ENCODE measurements at places on chromosomes 2 and 18.

DNA sequence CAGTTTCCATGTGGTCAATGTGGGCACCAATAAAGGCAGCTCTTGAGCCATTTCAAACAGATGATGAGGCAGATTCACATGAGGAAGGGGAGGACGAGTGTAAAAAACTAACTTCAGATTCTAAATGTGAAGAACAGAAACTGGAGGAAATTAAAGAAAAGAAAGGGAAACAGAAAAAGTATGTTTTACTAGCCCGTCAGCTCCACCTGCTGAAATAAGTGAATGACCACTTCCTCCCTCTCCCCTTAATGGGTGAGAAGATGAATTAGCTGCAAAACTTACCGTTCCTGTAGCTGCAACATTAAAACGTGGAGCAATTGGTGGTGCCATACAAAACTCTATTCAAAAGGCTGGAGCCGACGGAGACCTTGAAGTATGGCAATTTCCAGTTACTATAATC lies 203.5 kb downstream of the UXS1 start:
- DNase-seq = no peak

- no peak for DNase-seq
These were observed 458.7 kb upstream of the GCFC2 start for GRCh38 chr2:76169276-76170008.

GRCh38 chr18:31884020-31884419 lies 58.9 kb downstream of the TRAPPC8 start:
- no peak for DNase-seq

- DNase-seq = no peak
These were observed 12.4 kb upstream of the NBEAL1 start for GRCh38 chr2:203002054-203002821.

DNA sequence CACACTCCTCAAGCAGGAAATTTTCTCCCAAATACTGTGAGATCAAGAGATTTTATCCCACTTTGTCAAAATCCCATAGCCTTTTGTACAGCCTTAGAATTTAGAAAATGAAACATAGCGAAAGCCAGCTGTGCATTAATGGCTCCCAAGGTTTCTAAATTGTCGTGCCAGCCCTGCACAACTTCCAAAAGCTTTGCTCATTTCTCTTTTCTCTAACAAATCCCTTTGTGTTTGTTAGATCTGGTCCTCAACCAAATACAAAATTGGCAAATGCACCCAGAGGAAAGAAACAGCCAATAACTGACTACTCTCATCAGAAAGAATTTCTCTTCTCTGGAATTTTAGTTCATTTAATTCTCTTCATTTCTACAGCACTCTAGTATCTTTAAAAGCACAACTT lies 361.1 kb downstream of the INSIG2 start:
- no peak for DNase-seq

DNA sequence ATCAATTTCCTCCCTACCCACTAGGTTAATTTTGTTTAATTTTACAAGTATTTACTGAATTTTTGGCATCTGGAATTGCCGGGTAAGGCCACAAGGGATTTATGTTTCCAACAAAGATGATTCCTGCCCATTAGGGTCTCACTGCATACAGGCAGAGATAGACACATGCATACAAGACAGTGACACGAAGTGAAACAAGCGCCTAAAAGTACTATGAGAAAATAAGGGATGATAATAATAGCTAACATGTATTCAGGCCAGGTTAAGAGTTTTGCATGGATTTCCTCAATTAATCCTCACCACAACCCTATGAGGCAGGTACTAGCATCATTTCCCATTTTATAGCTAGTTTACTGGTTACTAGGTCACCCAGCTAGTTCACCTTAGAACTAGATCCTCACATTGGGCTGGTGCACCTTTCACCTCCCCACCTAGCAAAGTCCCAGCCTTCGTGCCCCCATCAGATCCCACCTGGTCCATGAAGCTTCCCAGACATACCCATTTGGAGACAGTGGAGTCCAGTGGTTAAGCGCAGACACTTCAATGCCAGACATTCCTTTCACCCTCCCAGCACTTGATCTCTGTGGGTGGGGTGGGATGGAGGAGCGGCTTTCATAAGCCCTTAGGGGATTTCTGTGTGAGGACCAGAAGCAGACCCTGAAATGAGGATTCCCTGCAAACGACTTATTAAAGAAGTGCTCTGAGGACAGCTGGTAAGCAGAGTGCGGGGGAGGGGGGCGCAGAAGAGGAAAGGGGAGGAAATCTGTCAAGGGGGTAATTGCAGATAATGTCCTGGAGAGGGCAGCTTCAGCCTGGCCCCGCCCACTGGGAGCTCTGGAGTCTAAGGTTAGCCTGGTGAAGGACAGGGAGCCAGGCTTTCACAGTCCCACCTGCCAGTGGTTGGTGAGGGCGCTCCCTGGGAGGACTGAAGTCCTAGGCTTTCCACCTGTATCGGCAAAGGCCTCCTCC lies 5.8 kb upstream of the DGUOK start:
- DNase-seq = no peak

DNA sequence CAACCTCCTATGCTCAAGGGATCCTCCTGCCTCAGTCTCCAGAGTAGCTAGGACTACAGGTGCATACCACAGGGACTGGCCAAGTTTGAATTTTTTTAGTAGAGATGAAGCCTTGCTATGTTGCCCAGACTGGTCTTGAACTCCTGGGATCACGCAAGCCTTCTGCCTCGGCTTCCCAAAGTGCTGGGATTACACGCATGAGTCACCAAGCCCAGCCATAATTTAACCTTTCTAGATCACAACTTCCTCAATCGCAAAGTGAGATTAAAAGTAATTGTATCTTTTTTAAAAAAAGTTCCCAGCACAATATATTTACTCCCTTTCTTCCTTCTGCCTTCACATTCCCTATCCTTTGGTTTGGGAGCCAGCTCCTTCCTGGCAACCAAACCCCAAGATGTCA lies 5.8 kb upstream of the PPP1CB start:
- no peak for DNase-seq

GRCh38 chr2:43484323-43484930 lies 111.4 kb downstream of the THADA start:
- peak; percentile 68 for DNase-seq

DNA sequence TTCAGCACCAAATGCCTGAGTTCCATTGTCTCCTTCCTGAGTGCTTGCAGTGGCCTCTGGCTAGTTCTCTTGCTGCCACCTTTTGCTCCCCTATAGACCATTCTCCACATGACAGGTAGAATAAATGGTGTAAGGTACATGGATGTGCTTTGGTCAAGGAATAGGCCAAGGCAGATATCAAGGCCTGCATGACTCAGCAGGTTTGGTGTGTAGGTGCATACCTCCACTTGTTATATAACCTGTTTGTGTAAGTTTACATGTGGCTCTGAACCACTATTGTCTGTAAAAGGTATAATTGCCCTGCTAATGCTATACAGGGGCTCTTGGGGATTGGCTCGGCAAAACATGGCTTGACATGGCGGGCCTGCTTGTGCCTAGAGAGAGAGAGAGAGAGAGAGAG lies 143.5 kb downstream of the KLHL14 start:
- DNase-seq = no peak

DNA sequence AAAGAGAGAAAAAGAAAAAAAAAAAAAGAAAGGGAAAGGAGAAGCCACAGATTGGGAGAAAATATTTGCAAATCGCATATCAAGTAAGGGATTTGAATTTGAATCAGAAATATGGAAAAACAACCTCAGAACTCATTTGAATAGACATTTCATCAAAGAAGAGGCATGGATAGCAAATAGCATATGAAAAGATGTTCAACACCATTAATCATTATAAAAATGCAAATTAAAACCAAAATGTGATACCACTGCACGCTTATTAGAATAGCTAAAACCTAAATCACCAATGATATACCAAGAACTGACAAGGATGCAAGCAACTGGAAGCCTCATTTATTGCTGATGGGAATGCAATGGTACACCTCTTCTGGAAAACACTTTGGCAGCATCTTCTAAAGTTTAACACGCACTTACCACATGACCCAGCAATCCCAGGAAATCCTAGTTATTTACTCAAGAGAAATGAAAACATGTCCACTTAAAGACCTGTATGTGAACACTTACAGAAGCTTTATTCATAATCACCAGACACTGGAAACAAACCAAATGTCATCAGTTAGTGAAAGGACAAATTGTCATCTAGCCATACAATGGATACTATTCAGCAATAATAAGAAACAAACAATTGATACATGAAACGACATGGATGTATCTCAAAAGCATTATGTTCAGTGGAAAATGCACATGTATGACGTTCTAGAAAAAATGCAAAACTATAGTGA lies 10.3 kb downstream of the DNER start:
- DNase-seq = no peak

DNA sequence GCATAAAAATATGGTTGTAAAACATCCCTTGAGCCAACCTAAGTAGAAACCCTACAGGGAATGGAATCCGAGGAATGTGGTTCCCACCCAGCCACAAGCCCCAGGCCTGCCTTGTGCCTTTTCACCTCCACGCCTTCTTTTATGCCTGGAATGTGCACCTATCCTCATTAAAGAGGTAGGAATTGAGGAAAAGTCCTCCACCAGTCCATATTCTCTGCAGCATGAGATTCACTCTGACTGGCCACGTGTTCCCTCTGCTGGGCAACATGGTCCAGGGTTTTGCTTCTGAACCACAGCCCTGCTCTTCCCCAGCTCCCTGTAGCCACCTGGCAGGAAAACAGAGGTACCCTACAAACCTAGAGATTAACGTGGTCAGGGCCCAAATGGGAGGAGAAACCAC lies 787.9 kb upstream of the RAB6C start:
- no peak for DNase-seq

DNA sequence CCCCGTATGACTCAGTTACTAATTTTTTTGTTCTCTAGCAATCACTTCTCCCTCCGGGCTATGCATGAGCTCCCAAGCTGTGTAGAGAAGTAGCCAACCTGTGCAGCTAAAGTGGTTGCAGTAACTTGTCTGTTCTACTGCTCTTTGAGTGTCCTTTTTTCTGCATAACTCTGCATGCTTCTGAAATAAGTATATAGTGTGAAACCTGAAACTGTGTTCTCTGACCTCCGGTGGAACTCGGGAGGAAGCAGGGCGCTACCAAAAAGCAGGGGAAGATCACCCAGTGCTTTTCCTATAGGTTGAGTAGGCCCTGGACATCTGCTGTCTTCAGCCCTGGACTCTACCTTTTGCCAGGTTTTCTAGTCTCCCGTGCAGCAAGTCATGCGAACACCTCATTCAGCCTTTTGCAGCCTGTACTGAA lies 47.8 kb downstream of the PHLPP1 start:
- no peak for DNase-seq

GRCh38 chr2:168577885-168578284 lies 121.8 kb downstream of the CERS6 start:
- no peak for DNase-seq

- no peak for DNase-seq
These were observed 21.9 kb upstream of the MCFD2 start for GRCh38 chr2:46937471-46937901.

DNA sequence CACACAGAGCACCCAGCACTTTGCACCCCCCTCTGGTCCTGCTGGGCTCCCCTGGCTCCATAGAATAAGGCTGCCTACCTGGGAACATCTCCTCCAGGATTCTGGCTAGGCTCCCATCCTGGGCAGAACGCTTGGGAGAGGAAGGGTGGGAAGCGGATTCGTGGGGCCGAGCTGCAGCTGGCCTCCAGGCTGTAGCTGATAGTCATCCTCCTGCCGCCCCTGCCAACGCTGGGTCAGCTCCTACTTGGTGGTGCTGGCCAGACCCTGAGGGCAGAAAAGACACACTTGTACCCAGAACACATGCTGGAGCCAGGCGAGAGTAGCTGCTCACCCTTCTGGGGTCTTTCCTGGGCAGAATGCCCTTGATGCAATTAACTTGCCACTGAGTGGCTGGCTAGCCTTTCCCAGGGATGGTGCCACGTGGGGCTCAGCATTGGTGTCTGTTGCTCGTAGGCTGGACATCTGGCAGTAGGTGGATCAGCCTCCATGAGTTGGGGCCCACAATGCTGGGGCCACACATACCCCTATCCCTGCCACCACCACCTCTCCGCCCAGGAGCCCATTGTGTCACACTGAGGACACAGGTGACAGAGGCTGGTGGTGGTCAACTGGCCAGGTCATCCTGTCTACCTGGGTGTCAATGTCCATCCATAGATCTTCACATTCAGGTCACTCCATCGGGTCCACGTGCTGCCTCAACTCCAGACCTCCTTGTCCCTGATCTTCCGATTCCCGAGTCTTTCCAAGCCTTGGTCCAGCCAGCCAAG lies 112.8 kb downstream of the NDUFA10 start:
- DNase-seq = no peak

DNA sequence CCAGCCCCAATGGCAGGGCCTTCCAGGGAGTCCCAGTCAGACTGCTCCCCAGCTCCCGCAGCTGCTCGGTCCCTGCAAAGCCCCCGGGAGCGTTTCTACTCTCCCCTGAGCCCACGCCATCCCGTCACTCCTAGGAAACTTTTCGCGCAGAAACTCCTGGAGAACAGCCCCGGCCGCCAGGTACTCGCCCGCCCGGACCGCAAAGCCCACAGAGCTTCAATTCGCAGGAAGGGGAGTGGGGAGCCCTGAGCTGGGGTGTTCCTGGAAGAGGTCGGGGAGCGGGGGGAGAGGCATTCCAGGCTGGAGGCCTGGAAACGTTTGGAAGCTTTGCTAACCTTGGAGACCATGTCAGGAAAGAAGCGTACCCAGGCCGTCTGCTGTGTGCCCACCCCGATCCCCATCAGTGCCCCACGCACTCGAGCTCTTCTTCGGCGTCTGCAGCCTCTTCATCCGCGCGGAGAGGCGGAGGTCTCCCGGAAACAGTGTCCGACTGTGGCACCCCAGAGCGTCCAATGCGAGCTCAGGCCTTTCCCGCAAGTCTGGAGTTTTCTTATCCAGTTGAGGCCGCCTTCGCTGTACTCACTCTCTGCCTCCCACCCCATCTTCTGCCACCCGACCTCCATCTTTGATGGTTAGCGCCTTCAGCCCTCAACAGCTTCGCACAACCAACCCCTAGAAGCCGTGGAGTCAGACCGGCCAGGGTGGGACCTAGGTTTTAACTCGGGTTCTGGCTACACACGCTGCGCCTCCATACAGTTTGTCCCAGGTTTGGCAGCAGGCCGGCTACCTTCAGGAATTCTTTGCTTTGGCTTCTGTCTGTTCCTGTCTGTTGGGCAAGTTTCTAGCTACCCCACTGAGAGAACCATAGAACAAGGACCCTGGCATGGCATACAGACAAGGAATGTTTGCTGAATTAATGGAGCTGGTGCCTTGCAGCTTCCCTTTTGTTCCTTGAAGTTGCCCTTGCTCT lies 3.7 kb downstream of the PCGF1 start:
- no peak for DNase-seq

GRCh38 chr2:96934831-96935540 lies 51.4 kb downstream of the FAM178B start:
- peak; percentile 34 for DNase-seq

DNA sequence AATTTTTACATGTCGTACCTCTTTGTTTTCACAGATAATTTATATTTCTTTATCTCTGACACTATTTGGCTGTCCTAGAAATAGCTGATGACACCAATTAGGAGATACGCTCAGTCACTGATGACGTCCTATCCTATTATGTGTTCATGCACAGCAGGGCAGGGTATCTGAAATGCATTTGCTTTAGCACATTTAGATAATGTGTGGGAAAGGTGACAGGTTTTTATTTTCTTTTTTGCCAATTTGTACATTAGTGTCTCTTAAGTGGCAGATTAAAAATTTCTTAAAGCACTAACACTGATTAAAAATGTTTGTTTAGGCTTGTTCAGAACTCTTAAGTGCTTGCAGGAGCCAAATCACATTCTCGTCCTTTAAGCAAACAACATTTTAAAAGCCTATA lies 39.7 kb downstream of the CDC42EP3 start:
- DNase-seq = peak; percentile 95

GRCh38 chr18:39513186-39513585 lies 1947.6 kb upstream of the CELF4 start:
- DNase-seq = no peak

Measured in NCI-H2081 (cell line).